NCI-H2107 (cell line): ENCODE measurements at places on chromosomes 5 and 9.
A peak's percentile ranks its signal among the peaks of the same experiment; 100 is the strongest.

GRCh38 chr5:73647721-73648120 is 21.7 kb downstream of the ARHGEF28 start:
- no peak for DNase-seq

- no peak for DNase-seq
These were observed 134.7 kb upstream of the SLIT3 start for GRCh38 chr5:169435506-169436229.

DNA sequence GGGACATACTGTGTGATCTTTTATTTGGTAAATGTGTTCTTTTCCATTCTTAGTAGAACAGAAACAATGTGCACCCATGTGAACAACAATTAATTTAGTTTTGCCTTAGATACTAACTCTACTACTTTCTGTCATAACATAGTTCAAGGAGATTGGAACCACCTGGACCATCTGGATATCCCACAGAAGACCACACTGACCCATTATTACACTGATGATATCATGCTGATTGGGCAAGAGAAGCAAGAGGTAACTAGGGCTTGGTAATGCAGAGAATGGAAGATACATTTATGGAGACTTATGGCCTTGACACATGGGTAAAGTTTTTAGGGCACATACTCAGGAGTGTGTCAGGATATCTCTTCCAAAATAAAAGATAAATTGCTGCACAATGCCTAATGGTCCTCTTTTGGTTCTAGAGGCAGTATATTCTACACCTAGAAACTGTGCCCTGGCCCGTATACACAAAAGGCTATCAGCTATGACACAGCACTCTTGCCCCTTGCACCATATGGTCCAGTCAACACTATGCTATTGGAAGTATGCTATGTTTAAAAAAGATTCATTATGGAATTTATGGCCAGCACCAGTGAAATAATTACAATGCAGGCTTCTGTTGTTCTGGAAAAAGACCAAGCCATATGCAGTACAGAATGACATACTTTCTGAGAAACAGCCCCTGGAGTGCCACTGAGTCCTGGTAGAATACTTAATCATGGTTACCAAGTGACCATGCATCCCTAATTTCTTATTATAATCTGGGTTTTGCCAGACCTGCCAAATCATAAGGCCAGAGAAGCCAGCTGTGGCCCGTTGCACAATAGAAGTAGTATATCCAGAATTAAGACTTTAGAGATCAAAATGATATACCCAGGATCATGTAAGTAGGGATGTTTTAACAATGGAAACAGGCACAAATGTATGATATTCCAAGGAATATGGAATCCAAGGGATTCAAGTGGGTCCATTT is 41.6 kb upstream of the MROH2B start:
- no peak for DNase-seq

- DNase-seq = no peak
These were observed 91.3 kb upstream of the KIF2A start for GRCh38 chr5:62214701-62215100.

- no peak for DNase-seq
These were observed 44.6 kb upstream of the TMC1 start for GRCh38 chr9:72476617-72477437.

GRCh38 chr9:8391132-8391531 is 591.6 kb upstream of the DMAC1 start:
- DNase-seq = no peak

DNA sequence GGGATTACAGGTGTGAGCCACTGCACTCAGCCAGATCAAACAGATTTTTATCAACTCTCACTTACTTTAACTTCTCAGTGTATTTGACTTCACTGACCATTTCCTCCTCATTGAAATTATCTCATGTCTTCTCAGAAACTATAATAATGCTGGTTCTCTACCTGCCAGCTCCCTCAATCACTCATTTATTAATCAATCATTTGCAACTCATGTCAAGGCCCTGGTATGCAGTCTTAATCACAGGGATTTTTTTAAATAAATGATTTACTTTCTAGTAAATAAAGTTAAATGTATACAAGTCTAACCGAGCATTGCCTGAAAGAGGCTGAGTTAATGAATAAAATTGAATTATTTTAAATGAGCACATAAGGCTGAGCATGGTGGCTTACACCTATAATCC is 63.3 kb downstream of the PLPP1 start:
- no peak for DNase-seq

GRCh38 chr5:73205305-73205704 is 32.3 kb downstream of the TMEM174 start:
- peak; percentile 83 for DNase-seq

- no peak for DNase-seq
These were observed 133.6 kb upstream of the GLRA1 start for GRCh38 chr5:152058267-152058666.

DNA sequence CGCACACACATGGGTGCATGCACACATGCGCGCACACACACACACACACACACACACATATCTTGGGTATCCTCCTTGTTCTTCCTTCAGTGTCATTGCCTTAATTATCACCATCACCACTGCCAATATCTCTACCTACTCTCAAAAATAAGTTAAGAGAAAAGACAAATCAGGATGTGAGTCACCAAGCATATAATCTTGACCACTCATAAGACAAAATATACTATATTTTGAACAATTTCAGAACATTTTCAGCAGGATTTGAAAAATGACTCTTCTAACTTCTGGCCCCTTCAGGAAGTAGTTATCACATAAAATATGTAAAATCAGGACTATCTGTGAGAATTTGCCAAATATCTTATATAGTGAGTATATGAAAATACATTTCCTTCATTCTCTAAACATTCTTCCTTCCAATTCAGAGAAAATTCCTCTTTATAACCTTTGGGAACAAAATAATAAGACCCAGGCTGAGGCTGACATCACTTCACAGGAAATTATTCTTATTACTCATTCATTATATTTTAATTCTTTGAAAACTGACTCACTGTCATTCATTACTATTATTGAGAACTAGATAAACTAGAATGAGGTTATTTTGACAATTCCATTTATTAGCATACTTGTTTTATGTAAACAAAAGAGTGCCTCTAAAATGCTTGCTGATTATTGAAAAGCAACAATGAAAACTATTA is 772.0 kb upstream of the ACO1 start:
- no peak for DNase-seq

DNA sequence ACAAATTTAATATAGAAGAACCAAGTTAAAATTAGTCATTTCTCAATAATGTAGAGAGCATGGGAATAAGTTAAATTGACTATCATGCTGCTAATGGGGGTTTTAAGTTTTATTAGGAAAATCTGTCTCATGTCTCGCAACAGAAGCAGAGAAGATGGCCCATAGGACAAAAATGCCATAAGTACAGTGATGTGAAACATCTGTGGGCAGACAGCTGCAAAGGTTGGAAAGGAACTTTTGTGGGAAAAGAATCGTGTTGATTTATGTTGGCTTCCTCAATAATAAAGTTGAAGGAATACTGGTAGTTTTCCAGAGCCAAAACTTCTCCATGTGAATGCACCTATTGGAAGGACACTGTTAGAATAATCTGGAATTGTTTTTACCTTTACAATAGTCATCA is 44.8 kb downstream of the VCAN start:
- DNase-seq = no peak

GRCh38 chr5:37034955-37035354 is 158.4 kb downstream of the NIPBL start:
- DNase-seq = no peak

DNA sequence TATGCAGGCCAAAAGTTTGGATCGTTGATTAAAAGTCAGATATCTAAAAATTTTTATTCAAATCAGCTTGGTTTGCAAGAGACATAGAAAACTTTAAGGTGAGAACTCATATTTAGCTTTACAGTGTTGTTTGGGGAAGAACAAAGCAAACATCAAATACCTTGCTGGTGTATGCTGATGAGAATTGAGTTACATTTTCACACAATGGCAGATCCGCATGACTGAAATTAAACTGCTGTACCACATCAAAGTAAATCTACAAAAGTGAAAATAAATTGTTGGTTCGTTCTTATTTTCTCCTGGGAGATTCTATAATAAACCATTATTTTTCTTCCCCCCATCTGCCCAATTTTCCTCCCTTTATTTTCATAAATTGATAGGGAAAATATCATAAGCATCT is 198.2 kb upstream of the PCSK5 start:
- no peak for DNase-seq

- no peak for DNase-seq
These were observed 727 bp upstream of the DNAJA1 start for GRCh38 chr9:33024126-33024965.

GRCh38 chr9:7210854-7211637 is 453.3 kb downstream of the KDM4C start:
- no peak for DNase-seq

GRCh38 chr5:96226941-96227552 is 206.0 kb downstream of the PCSK1 start:
- no peak for DNase-seq

- DNase-seq = no peak
These were observed 42.5 kb upstream of the ROR2 start for GRCh38 chr9:91992461-91993041.

- no peak for DNase-seq
These were observed 29.9 kb downstream of the HSDL2 start for GRCh38 chr9:112409758-112410157.

- DNase-seq = no peak
These were observed 5.8 kb upstream of the IFNA1 start for GRCh38 chr9:21434202-21435014.

DNA sequence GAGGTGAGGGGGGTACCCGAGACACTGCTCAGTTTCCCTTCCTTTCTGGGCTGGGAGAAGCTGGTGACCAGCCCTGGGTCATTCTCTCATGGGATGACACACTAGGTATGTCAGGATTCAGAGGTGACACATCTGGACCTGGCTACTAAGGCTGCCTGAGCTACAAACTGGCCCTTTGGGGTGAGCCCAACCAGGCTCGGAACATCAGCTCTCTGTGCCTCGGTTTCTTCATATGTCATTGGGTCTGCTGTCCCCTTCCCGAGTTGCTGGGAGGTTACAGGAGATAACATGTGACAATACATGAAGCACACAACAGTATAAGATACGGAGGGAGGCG is 11.8 kb downstream of the CARD19 start:
- DNase-seq = no peak

- no peak for DNase-seq
These were observed 21.0 kb downstream of the TENT4A start for GRCh38 chr5:6734243-6734700.

- DNase-seq = no peak
These were observed 22.7 kb upstream of the CLK4 start for GRCh38 chr5:178649580-178649979.

DNA sequence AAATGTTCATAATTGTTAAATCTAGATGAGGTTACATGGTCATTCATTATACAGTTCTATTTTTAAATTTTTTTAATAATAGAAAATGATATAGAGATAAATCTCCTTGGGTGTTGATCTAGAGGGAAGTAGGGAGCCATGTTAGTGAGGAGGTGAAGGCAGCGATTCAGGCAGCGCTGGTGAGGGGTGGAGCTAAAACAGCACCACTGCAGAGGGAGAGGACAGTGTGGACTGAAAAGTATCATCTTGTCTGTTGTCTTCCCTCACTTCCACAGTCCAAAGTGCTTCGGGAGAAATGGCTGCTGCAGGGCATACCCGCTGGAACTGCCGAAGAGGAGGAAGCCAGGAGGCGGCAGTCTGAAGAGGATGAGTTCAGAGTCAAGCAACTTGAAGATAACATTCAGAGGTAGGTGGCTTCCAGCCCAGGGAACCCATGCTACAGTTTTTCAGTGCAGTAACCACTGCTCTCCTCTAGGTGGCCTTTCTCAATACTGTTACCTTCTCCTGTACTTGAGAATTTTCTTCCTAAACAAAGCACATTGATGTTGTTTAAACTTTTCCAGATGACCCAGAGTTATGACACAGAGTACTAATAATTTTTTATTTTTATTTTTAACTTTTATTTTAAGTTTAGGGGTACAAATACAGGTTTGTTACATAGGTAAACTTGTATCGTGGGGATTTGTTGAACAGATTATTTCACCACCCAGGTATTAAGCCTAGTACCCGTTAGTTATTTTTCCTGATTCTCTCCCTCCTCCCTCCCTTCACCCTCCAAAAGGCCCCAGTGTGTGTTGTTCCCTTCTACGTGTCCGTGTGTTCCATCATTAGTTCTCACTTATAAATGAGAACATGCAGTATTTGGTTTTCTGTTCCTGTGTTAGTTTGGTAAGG is 100.5 kb downstream of the PALM2AKAP2 start:
- DNase-seq = no peak

DNA sequence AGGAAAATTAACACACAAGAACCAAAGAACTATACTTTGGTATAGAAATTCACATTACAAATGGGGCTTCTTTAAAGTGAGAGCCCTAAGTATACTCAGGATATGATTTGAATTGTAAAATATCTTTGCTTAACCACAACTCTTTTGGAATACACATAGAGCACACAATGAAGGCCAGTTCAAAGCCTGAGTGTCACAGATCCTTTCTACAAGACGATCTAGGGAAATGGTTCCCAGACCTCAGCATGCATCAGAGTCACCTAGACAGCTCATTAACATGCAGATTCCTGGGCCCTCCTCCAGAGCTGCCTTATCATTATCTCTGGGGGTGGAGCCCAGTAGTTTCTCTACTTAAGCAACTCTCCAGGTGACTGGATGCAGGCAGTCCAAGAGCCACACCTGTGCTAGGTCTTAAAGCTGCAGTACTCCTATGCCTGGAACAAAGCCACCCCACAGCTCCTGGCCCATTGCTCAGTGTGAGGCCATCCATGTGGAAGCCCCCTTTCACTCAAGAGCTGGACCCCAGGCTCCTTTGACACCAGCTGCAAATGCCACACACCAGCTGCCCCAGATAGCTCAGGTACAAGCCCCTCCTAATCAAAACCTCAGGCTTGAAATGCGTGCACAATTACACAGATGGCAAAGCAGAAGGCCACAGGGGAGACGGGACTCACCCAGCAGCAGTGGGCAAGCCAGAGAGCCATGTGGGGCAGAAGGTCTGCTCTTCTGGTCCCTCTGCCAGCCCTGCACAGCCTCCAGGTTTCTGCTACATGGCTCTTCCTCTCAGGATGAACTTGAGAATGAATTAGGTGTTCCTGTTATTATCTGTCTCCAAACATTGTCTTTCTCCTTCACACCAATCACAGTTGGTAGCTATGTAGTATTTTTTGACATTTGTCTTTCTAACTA is 106.1 kb downstream of the SH3TC2 start:
- DNase-seq = no peak

DNA sequence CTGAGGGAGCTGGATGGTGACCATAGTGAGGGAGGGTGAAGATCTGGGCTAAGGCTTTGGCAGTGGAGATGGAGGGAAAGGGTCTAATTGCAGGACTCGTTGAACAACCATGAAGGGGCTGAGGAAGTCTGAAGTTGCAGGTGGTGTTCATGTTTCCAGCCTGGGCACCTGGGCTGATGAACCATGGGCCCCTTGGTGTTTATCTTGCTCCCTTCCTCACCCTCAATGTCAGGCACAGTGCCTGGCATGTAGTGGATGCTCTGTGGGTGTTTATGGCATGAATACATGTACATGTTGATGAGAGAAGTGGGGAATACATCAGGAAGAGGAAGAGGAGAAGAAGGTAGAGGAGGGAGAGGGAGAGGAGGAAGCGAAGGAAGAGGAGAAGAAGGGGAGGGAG is 31.3 kb upstream of the COL15A1 start:
- DNase-seq = no peak
